Stimulated activated CD4-positive, alpha-beta T cell treated with anti-CD3 and anti-CD28 coated beads, TNF-alpha, amount 100 ng/mL, for 1 hour (primary cell): ENCODE measurements at places on chromosomes 16 and 17.

DNA sequence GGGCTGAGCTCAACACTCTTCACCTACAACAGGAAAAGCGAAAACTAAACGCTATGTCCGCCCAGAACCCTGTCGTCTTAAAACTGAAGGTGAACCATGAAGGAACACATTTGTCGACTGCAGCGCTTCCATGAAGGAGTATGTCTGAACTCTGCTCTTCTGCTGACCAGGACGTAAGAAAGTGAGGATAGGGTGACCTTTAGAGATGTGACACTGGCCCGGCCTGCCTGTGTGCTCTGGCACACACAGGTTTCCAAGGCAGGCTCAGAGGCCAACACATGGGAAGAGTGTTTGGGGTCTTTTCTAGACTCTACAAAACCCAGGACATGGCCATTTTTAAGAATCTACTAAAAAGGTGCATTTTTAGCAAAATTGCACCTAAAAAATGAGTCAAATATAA is 21.1 kb downstream of the MARF1 start:
- no peak for DNase-seq

- peak; percentile 35 for DNase-seq
Measured at GRCh38 chr17:81733507-81734404, 21.7 kb downstream of the SLC25A10 start.

DNA sequence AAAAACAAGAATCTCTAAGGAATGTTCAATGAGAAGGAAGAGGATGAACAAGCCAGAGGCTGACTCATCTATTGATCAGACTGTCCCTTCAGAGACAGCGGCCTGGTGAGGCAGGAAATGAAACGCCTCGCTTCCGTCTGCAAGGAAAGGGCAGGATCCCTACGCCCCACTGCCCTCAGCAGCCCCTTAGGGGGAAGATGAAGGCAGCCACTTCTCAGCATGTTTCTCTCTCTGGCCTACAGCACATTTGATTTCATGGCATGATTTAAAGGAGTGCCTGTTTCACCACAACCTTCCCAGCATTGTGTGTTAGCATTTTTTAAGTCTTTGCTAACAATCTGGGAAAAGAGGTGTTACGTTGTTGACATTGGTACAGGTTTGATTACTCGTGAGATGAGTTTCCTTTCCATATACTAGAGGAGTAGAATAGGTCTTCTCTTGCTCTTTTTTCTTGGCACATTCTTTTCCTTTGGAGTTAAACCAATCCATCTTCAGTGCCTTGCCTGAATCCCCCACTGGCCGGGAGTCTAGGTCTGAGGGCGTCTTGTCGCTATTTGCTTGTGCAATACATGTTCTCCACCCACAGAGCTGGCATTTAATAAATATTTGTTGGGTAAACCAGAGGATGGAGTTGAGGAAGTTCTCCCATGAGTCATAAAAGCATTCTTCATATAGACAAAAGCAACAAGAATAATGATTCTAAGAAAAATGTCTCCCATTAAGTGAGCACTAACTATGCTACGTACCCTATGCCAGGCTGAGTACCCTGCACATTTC is 47.4 kb downstream of the RBFOX3 start:
- no peak for DNase-seq

DNA sequence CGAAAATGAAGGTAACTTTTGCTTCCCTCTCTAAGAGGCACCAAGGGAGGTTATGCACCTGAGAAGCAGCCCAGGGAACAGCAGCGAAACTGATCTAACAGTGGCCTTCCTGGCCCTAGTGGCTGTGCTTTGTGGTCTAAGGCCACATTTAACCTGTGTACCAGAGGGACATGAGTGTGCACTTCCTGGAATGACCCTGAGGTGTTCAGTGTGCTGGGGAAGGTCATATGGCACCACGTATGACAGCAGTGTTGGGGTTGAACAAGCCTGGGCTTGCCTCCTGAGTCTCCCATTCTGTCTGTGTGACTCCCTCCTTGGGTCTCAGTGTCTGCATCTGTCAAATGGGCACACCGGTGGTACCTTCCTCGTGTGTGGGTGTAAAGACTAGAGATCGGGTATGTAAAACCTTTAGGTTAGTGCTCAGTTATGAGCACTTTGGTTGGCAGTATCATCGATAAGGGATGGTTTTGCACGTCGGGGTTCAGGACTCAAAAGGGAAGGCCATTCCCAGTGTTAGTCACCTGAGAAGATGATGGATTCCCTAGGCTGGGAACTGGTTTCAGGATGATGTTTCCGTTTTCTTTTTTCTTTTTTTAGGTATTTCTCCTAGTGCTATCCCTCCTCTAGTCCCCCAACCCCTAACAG is 31.9 kb downstream of the PLCG2 start:
- no peak for DNase-seq

GRCh38 chr17:82435601-82436583 is 14.7 kb downstream of the CYBC1 start:
- no peak for DNase-seq

DNA sequence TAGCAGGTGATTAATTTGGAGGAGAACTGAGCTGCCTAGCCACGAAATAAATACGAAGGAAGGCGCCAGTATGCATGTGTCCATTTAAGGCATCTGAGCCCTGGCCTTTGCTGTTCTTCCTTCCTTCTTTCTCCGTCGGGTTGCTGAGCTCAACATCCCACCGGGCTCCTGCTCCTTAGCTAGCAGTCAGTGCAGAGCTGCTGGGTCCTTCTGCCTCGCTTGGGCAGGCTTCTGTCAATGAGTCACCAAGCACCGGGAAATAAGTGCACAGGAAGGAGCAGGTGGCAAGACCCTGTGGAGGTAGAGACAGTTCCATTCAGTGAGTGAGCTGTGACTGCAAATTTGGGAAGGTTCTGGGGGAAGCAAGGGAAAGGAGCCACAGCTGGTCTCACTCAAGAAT is 120.7 kb downstream of the CCDC182 start:
- DNase-seq: no peak
